AG09319 (cell line): ENCODE measurements at places on chromosomes 7 and 10.

DNA sequence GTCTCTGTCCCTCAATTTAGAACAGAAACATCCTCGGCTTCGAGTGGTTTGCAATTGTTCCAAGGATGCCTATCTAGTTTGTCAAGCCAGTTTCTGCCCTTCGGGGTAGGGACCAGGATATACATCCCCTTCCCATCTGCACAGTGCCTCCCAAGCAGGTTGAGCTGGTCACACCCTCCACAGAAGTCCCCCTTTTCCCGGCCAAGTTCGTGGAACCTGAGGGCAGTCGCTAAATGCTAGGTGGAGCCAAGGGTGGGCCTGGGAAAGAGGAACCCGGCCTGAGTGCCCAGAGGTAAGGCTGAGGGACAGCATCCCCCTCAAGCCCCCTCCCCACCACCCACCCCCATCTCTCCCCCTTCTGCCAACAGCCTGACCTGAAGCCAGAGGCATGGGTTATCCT lies 62.4 kb upstream of the NANOS1 start:
- DNase-seq = no peak

DNA sequence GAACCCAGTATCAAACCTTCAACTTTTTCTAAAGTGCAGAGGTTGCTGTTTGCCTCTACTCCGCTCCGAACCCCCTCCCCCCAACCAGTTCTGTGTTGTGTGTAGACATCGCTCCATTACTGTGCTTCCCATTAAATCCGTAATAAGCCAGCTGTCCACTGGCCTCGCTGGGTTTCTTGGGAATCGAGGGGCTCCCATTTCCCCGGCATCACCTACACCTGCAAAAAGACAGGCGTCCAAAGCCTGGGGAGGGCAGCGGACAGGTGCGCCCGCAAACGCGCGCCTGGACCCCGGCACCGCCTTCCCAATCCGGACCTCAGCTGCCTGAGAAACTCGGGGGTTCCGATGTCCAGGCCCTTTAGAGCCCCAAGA lies 631 bp downstream of the RTKN2 start:
- DNase-seq = no peak

DNA sequence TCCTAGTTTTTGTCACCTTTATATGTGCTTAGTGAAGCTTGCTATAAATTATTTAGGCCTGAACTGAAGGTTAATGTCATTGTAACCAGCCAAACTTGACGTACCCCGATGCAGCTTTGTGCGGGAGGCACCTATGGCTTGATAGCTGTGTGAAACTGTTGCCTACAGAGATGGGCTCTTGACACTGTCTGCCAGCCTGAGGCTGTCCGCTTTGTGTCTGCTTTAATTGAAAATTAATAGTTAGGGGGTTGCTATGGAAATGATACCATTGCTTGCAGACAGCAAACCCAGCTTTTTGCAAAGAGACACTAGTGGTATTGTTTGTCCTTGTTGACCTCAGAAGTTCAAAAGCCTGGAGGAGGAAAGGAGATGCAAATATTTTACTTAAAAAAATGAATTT lies 2.1 kb upstream of the FOXP2 start:
- no peak for DNase-seq

GRCh38 chr7:106071356-106071998 lies 40.6 kb downstream of the SYPL1 start:
- DNase-seq = no peak

DNA sequence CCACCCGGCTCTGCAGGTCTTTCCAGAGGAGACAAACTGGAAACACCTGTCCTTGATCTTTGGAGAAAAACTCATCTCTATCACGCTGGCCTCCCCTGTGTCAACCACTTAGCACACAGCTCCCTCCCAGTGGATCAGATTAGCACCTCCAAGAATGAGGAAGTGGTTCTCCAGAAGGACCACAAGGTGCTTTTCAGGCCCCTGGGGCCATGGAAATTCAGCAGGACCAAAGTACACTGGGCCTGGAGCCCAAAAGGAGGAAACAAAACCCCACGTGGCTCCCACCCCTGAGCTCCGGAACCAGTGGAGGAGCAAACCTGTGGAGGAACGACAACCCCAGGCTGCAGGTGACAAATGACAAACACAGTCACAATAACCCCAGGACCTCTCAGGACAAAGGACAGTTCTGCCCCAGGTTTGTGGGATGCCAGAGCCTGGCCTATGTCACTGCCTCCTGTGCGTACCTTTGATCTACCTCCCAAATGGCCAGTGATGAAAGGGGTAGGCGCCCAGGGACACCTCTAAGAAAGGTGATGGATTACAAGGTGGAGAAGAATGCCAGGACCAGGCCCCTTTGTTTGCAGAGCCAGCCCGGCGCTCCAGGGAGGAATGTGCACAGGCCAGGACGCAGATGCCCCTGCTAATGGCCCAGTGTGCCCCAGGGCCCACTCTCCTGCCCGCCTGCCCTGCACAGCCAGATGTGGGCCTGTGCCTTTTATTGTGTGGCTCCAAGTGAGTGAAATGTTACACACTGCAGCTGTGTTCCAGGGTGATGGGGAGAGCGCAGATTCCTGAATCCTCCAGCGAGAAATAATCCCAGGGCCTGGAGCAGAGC lies 5.7 kb downstream of the TNS3 start:
- no peak for DNase-seq

DNA sequence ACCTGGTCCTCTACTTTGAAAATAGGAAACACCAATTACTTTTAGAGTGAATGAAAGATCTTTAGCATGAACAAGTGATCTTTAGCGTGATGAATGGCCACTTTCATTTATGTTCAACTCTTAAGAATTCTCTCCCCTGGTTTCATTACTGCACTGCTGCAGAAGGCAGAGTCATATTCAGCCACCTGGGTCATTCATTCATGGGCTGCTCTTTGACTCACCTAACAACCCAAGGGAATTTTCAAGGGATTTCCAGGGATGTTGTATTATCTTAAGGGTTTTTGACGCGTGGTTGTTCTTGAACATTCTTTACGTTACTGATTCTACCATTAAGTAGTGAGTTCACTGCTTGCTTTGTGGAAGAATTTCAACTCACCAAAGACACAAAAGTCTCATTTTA lies 87.3 kb upstream of the STK17A start:
- DNase-seq = no peak
